ENCODE measurements at places on chromosomes 13 and 19. TPM values are rescaled to one million over a fixed set of nuclear protein-coding genes. Genes with fewer than 3 reads are reported as not detected.

TLE2 gene
- 1.4 TPM for total RNA-seq

DKKL1 gene
- not detected for total RNA-seq

ZNF428 gene
- 19.7 TPM for total RNA-seq

BLVRB gene
- total RNA-seq: 15.1 TPM

PRX gene
- total RNA-seq: 0.64 TPM

KLHL1 gene
- not detected for total RNA-seq

SOX21 gene
- not detected for total RNA-seq

SIGLECL1 gene
- not detected for total RNA-seq

KLF1 gene
- total RNA-seq: 0.39 TPM

GPR4 gene
- total RNA-seq: not detected

ZSCAN4 gene
- total RNA-seq: not detected

NFIC gene
- 19.5 TPM for total RNA-seq

GRCh38 chr13:40536443-40537113 lies 129.9 kb downstream of the FOXO1 start:
- DNase-seq: no peak
- peaks cover 7% of the 10 kb centered on the region for H3K36me3 ChIP-seq
- no peak overlapping the region for H3K27ac ChIP-seq
- H3K4me1 ChIP-seq: peaks cover 21% of the 10 kb centered on the region

DNA sequence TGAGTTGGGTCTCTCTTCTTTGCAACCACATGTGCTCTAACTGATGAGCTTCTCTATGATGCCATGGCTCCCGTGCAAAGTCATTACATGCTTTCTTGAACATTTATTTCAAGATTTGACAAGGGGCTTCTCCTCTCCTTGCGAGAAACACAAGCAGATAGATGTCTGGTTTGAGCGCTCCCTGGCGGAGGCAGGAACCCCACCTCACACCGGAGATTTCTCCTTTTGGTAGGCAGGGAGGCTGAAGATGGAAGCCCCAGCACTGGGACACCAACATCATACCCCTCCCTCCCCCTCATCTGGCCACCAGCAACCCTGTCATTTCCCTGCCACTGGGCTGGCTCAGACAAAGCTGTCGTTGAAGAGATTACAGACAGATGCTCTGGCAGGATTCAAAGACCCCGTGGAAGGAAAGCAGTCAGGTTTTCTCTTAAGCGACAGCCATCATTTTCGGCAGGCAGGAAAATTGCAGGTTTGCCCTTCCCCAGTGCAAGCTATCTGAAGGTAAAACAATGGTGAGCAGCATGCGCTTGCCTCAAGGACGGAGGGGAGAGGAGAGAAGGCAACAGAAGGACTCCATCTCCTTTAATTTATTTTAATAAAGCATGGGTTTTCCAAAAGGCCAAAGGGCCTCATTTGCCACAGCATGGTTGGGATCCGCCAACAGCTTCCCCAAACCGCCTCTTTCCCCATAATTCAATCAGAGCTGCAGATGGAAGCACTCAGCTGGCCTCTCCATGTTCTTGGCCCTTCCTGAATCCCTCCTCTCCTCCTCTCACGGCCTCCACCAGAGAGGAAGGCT lies 344.1 kb upstream of the TSHZ3 start:
- H3K27ac ChIP-seq: no peak overlapping the region
- H3K27me3 ChIP-seq: peaks cover 7% of the 10 kb centered on the region
- H3K4me1 ChIP-seq: no peaks in the 10 kb centered on the region
- H3K4me3 ChIP-seq: no peak overlapping the region
- H3K36me3 ChIP-seq: no peaks in the 10 kb centered on the region
- DNase-seq: no peak

GRCh38 chr19:2431318-2432055 lies 4.1 kb upstream of the TIMM13 start:
- no peak overlapping the region for H3K4me3 ChIP-seq
- H3K36me3 ChIP-seq: peaks cover 23% of the 10 kb centered on the region

GRCh38 chr13:38417727-38418126 lies 68.1 kb downstream of the UFM1 start:
- peaks cover 12% of the 10 kb centered on the region for H3K4me1 ChIP-seq
- H3K27me3 ChIP-seq: peaks cover 4% of the 10 kb centered on the region
- no peaks in the 10 kb centered on the region for H3K36me3 ChIP-seq
- peak; percentile 2 for DNase-seq

- H3K27me3 ChIP-seq: no peaks in the 10 kb centered on the region
- H3K4me3 ChIP-seq: no peak overlapping the region
- DNase-seq: no peak
- no peak overlapping the region for H3K27ac ChIP-seq
- H3K36me3 ChIP-seq: peaks cover 19% of the 10 kb centered on the region
These were observed 8.8 kb downstream of the IL4I1 start for GRCh38 chr19:49887665-49888509.

- no peaks in the 10 kb centered on the region for H3K36me3 ChIP-seq
- peaks cover 4% of the 10 kb centered on the region for H3K27me3 ChIP-seq
- DNase-seq: no peak
- no peaks in the 10 kb centered on the region for H3K4me1 ChIP-seq
- H3K4me3 ChIP-seq: no peak overlapping the region
- H3K27ac ChIP-seq: no peak overlapping the region
These were observed 75.1 kb downstream of the C13orf42 start for GRCh38 chr13:51035978-51036377.

- no peak overlapping the region for H3K27ac ChIP-seq
- peaks cover 33% of the 10 kb centered on the region for H3K27me3 ChIP-seq
- no peak overlapping the region for H3K4me3 ChIP-seq
- H3K36me3 ChIP-seq: no peaks in the 10 kb centered on the region
These were observed 5.6 kb downstream of the NANOS2 start for GRCh38 chr19:45908956-45909355.

- H3K27ac ChIP-seq: peak overlapping the region; percentile 8
- peaks cover 13% of the 10 kb centered on the region for H3K4me1 ChIP-seq
- DNase-seq: no peak
- peaks cover 40% of the 10 kb centered on the region for H3K27me3 ChIP-seq
- H3K4me3 ChIP-seq: no peak overlapping the region
- H3K36me3 ChIP-seq: no peaks in the 10 kb centered on the region
These were observed 10.4 kb upstream of the ENOX1 start for GRCh38 chr13:43797159-43797558.

DNA sequence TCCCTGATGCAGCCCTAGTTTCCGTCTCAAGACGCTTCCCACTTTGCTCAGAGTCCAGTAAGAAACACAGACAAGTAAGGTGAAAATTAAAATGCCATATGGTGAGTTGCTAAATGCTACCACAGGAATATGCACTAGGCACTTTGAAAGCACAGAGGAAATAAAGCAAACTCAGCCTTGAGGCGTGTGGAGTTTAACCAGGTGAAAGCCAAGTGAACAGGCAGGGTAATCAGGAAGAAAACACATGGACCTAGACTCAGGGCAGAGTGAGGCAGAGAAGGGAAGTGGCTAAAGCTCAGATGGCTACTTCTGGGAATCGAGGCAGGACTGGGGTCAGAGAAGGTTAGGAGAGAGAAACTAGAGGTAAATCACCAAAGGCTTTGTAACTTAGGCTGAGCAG lies 5.4 kb upstream of the UBL3 start:
- no peaks in the 10 kb centered on the region for H3K36me3 ChIP-seq
- H3K27ac ChIP-seq: no peak overlapping the region
- peaks cover 15% of the 10 kb centered on the region for H3K4me1 ChIP-seq
- no peak for DNase-seq
- H3K4me3 ChIP-seq: no peak overlapping the region

DNA sequence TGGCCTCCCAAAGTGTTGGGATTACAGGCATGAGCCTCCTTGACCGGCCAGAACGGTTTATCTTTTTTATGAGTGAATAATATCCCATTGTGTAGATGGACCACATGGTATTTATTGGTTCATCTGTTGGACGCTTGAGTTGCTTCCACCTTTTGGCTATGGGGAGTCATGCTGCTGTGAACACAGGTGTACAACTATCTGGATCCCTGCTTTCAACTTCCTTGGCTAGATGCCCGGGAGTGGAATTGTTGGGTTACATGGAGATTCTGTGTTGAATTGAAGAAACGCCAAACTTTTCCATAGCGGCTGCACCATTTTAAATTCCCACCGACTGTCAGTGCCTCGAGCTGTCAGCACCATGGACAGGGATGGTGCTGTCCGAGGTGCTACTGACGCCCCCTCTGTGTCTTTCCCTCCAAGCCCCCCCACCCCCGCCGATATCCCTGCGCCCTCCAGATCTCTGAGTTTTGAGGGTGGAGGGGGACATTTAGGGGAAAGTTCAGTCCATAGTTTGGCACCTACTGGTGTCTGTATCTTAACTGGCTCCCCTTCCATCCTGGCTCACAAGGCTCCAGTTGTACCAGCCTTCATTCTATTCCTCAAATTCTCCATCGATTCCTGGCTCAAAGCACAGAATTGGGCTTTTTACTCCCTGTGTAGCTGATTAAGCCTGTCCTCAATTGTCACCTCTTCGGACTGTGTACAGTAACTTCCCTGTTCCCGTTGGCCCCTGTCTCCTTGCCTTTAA lies 27.3 kb downstream of the PNPLA6 start:
- peaks cover 19% of the 10 kb centered on the region for H3K36me3 ChIP-seq
- no peak overlapping the region for H3K27ac ChIP-seq
- H3K4me1 ChIP-seq: no peaks in the 10 kb centered on the region

DNA sequence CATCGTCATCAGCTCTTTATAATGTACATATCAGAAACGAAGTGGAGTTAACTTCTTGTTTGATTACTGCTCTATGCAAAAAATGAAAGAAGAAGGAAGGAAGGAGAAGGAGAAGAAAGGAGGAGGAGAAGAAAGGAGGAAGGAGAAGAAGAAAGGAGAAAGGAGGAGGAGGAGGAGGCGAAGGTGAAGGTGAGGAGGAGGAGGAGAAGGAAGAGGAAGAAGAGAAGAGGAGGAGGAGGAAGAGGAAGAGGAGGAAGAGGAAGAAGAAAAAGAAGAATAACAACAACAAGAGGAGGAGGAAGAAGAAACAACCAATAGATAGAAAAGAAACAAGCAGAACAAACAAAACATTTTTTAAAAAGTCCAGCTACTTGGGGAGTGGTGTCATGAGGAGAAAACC lies 13.1 kb downstream of the NUFIP1 start:
- H3K36me3 ChIP-seq: peaks cover 11% of the 10 kb centered on the region
- no peak overlapping the region for H3K4me3 ChIP-seq
- H3K4me1 ChIP-seq: no peaks in the 10 kb centered on the region
- H3K27me3 ChIP-seq: no peaks in the 10 kb centered on the region

DNA sequence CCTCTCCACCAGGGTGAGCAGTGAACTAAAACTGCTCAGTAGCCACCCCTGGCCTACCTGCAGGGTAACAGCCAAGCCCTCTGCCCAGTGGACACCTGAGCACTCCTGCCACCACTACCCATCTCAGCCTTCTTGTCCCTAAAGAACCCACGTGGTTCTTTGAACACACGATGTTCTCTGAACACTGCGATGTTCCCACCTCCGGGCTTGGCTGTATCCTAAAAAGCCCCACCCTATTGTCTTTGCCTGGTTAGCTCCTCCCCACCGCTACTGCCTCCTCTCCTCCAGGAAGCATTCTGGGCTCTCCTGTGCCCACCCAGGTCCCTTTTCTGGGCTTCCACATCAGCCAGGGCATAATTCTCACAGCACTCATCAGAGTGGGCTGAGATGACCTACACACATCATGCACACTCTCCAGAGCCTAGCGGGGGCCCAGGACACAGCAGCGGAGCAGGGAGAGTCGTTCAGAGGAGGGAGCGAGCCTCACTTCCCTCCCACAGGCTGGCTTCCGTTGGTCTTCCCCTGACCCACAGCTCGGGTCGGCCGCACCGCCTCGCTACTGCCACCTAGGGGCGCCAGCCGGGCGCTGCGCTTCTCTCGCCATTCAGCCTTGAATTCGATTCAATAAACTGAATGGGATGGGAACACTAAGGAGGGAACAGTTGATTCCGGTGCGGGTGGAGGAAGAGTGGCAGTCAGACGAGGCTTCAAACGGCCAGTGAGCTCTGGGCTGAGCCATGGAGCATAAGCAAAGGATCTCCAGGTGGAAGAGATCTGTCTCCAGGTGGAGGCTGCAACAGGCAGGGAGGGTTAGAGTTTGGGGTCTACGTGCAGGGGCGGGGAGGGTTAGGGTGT lies 3.2 kb downstream of the ELAVL1 start:
- DNase-seq: peak; percentile 81
- H3K4me3 ChIP-seq: peak overlapping the region; percentile 82
- H3K36me3 ChIP-seq: peaks cover 25% of the 10 kb centered on the region
- H3K4me1 ChIP-seq: peaks cover 47% of the 10 kb centered on the region

- H3K4me1 ChIP-seq: no peaks in the 10 kb centered on the region
- no peak for DNase-seq
- no peaks in the 10 kb centered on the region for H3K36me3 ChIP-seq
- H3K27me3 ChIP-seq: no peaks in the 10 kb centered on the region
- no peak overlapping the region for H3K27ac ChIP-seq
These were observed 24.2 kb downstream of the NEK5 start for GRCh38 chr13:52104624-52105023.

- no peak overlapping the region for H3K4me3 ChIP-seq
- no peak overlapping the region for H3K27ac ChIP-seq
- no peak for DNase-seq
- H3K27me3 ChIP-seq: peaks cover 16% of the 10 kb centered on the region
- H3K4me1 ChIP-seq: peaks cover 4% of the 10 kb centered on the region
These were observed 47.0 kb upstream of the FLT1 start for GRCh38 chr13:28541966-28542365.

GRCh38 chr19:4638317-4638716 lies 999 bp upstream of the TNFAIP8L1 start:
- peak overlapping the region; percentile 48 for H3K27ac ChIP-seq
- H3K27me3 ChIP-seq: no peaks in the 10 kb centered on the region
- H3K4me3 ChIP-seq: no peak overlapping the region
- H3K4me1 ChIP-seq: peaks cover 22% of the 10 kb centered on the region
- H3K36me3 ChIP-seq: peaks cover 2% of the 10 kb centered on the region

GRCh38 chr13:76607866-76608265 lies 278.3 kb downstream of the KCTD12 start:
- H3K27me3 ChIP-seq: peaks cover 6% of the 10 kb centered on the region
- no peak overlapping the region for H3K27ac ChIP-seq
- H3K4me3 ChIP-seq: no peak overlapping the region
- DNase-seq: no peak
- no peaks in the 10 kb centered on the region for H3K4me1 ChIP-seq

GRCh38 chr19:35740108-35740422 lies 2.2 kb downstream of the IGFLR1 start:
- peaks cover 43% of the 10 kb centered on the region for H3K36me3 ChIP-seq
- H3K27ac ChIP-seq: peak overlapping the region; percentile 96
- H3K4me3 ChIP-seq: peak overlapping the region; percentile 85
- H3K4me1 ChIP-seq: peaks cover 43% of the 10 kb centered on the region

DNA sequence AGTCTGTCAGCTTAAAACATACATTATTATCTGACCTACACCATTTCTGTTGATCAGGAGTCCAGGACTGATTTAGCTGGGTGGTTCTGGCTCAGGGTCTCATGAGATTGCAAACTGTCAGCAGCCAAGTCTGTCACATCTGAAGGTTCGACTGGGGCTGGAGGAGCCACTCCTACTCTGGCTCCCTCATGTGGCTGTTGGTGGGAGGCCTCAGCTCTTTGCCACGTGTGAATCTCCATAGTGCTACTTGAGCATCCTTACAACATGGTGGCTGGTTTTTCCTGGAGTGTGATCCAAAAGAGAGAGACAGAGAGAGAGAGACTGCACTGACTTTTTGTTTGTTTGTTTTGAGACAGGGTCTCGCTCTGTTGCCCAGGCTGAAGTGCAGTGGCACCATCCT lies 63.6 kb upstream of the NFIC start:
- no peak overlapping the region for H3K4me3 ChIP-seq
- no peak overlapping the region for H3K27ac ChIP-seq
- peaks cover 32% of the 10 kb centered on the region for H3K27me3 ChIP-seq
- DNase-seq: no peak

All from activated naive CD8-positive, alpha-beta T cell treated with anti-CD3 and anti-CD28 coated beads for 36 hours (primary cell).